ENCODE measurements at places on chromosomes 2 and 18.
A peak's percentile ranks its signal among the peaks of the same experiment; 100 is the strongest.

GRCh38 chr18:31373641-31374040 is 2.9 kb upstream of the DSG4 start:
- no peak for DNase-seq

GRCh38 chr2:108621687-108622681 is 87.7 kb downstream of the LIMS1 start:
- no peak for DNase-seq

DNA sequence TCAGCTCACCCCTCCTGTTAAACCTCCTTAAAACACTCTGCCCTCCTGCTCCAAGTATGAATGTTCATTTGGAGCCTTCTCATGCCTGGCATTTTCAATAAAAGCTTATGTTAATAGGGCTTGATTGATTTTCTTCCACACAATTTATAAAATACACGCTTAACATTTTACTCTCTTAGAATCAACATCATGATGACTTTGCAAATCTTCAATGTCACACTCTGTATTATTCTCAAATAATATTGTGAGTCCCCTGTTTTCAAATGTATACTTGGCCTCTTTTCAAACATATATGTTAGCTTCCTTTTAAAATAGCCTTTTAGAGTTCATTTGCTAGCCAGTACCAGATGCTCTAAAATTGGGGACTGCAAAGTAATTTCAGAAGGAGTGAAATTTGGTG is 520.3 kb downstream of the LRRTM4 start:
- DNase-seq, result no peak

- DNase-seq, result no peak
Observed at GRCh38 chr18:1133541-1133940, 228.9 kb downstream of the ADCYAP1 start.

DNA sequence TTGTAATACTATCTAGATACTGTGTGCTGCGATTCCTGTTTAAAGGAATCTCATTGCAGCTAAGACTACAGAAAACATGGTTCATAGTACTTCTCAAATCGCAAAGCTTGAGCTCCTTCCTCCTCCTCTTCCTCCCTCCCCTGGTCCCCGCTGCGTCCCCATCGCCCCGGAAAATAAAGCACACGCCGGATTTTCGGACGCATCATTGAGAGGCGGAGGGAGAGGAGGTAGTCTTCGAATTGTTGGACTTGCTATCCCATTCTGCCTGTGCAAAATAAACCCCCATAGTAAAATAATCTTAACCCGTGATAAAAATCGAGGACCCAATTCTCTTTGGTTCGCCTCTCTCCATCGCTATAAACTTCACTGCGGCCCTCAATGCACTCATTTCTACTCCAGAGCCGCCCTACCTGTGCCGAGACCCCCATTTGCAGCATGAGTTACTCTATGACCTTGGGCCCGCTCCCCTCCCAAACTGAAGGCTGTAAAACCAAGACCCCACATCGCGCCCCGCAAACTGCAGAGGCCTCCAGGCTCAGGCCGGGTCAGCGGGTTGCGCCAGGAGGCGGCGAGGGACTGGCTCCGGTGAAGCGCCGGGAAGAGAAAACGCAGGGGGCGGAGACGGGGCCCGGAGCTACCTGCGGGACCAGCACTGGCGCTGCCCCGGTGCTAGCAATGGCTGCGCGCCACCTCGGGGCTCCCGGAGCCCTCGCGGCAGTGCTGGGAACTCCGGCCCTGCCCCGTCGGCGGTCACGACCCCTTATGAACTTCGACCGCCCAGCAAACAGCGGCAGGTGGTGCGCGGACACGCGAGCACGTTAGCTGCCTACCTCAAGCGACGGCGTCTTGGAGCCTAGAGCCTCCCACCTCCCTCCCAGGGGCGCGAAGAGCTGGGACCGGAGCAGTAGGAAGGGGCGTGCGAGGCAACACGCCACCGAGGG is 649 bp downstream of the ESCO1 start:
- peak; percentile 36 for DNase-seq

DNA sequence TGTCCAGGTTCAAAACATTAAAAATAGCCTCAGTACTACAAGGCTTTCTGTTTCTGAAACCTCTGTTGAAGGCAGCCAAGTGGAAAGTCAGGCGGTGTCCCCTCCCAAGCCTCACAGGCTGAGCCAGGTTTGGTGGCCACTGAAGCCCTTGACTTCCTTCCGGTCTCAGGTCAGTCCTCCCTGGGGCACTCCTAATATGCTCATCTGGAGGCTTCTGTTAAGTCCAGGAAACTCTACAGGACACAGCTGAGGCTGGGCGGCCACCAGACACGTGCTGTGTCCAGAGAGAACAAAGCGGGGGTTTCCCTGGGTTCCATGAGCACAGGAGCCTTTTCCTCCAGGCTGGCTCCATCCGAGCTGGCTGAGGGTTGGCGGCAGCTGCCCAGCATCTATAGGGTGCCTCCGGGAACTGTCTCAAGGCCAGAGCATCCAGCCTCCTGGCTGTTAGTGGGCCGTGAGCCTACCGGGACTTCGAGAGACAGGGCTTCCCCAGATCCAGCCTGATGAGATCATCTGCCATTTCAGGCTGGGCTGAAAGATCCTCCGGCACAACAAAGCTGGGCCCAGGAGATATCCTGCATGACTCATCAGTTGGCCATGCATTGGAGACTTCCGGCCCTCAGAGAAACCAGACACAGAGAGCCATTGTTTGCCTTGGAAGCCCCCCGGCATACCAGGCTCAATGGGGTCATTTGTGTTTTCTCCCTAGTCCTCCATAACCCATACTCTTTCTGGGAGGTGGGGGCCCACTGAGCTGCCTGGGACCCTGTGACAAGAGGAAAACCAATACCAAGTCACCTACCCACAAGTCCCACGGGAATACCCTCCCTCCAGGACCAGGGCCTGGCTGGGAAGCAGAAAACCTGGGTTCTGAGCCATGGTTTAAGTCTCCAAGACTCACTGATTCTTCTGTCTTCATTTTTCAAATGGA is 71.7 kb downstream of the HS1BP3 start:
- no peak for DNase-seq

DNA sequence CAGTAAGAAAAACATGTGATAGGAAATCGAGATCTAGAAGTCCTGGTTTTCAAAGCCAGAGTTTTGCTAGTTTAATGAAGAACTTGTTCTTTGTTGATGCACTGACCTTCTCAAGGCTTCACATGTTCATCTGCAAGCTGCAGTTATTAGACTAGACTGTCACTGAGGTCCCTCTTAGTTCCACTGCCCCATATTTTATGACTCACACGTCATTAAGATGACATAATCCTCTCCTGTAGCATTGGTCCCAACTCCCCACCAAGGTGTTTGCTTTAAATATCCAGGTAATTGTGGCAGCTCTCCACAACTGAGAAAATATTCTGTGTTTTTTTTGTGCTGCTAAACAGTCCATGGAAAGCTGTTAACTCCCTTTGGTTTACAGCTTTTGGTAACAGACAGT is 149.7 kb downstream of the MREG start:
- DNase-seq, result no peak

DNA sequence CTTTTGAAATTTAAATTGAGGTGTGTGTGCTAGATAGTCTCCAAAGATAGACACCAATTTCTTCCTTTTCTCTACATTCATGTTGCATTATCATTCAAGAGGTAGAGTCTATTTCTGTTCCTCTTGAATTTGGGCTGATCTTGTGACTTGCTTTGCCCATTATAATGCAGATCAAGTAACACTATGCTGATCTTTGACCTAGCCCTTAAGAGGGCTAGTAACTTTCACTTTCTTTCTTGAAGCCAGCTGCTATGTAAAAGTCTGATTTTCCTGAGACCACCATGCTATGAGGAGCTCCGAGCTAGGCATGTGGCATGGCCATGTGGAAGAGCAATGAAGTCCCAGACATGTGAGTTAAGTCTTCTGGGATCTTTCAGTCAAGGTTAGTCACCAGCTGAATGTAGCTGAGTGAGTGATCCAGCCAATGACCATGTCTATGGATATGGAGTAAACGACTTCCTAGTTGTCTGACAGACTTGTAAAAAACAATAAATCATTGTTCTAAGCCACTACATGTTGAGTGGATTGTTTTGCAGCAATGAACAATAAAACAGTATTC is 189.4 kb upstream of the CWC22 start:
- DNase-seq, result no peak

GRCh38 chr2:160006475-160006874 is 55.9 kb downstream of the PLA2R1 start:
- no peak for DNase-seq

DNA sequence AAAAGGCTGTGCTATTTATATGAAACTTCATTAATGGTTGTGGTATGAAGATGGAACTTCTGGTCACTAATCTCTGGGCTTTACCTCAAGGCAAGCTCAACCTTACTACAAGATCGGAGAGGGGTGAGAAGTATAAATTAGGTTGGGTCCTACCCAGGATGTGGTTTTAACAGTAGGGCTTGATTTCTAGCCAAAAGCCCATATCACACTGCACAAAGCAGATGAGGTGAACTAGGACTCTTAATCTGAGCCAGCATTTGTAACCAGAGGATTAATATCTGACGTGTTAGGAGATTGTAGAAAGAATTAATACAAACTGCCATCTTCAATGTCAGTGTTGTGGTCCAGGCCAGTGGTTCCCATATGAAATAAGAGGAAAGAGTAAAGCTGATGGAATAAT is 86.4 kb upstream of the RGPD4 start:
- no peak for DNase-seq

All from stimulated activated CD8-positive, alpha-beta memory T cell treated with anti-CD3 and anti-CD28 coated beads, Interleukin-4, amount 100 ng/mL, for 48 hours (primary cell).